Activated naive CD4-positive, alpha-beta T cell treated with anti-CD3 and anti-CD28 coated beads for 36 hours (primary cell): ENCODE measurements at places on chromosomes 16 and 17. TPM values are rescaled to one million over a fixed set of nuclear protein-coding genes. Genes with fewer than 3 reads are reported as not detected.

GRCh38 chr17:49510720-49511110 lies 15.6 kb downstream of the NGFR start:
- no peak for DNase-seq

- DNase-seq, result no peak
Measured at GRCh38 chr16:52581530-52581929, 34.6 kb upstream of the TOX3 start.

DNA sequence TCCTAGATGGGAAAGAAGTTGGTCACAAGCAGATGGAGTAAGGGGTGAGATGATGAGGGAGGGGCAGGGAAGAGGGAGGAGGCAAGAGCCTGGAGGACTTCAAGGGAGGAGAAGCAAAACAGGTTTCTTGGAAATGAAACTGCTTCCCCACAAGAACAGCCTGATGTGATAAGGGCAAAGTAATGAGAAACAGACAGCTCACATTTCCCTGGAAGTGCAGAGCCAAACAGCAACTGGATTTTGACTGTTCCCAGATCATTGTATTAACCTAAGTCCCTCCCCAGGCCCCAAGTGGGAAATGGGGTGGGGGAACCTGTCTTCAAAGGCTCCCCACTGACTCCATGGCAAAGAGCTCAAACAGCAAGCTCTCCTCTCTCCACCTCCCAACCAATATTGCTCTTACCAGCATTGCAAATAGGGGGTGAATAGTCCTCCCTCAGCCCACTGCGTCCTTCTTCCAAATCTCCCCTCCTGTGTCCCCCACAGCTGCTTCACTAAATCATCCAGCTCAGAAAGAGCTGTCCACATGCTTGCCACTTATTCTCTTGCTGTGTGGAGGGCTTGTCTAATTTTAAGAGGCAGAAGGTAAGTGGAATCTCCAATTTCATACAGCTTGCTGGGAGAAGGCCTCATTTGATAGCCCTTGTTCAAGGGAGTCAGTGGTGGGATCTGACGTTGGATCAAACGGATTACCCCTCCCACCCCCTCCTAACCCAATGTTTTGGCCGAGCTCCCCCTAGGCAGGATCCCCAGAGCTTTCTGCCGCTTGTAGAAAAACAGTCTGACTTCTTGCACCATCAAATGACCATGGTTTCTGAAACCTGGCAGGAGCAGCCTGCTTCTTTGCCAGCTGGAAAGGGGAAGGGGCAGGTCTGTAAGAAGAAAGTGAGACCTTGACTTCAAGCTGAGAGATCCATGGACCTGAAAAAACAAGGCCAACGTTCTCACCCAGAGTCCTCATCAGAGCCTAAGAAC lies 56.3 kb upstream of the SMIM36 start:
- no peak for DNase-seq

- DNase-seq, result no peak
Measured at GRCh38 chr17:46811978-46812583, 6.4 kb downstream of the WNT3 start.

- no peak for DNase-seq
Measured at GRCh38 chr16:49574826-49575225, 201.2 kb downstream of the C16orf78 start.

SLFN14 gene
- total RNA-seq, result not detected
